ENCODE measurements at places on chromosomes 7 and 10.

- DNase-seq: no peak
Observed at GRCh38 chr10:16304311-16304710, 132.5 kb upstream of the PTER start.

DNA sequence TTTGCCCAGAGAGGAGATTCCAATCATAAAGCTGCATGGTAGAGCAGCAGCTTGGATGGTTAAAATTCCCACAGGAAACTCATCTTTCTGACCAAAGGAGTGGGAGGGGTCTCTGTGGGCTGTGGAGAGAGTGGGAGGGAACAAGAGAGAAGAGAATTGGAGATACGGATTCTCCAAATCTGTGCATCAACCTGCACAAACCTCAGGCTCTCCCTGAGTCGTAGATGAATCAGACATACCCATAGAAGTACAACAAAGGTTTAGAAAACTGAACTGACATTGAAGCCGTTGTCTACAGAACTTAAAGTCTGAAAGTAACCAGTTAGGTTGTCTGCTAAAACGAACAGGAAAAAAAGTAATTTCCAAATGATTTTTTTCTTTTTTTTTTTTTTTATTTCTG is 41.9 kb downstream of the CYCS start:
- DNase-seq: no peak

DNA sequence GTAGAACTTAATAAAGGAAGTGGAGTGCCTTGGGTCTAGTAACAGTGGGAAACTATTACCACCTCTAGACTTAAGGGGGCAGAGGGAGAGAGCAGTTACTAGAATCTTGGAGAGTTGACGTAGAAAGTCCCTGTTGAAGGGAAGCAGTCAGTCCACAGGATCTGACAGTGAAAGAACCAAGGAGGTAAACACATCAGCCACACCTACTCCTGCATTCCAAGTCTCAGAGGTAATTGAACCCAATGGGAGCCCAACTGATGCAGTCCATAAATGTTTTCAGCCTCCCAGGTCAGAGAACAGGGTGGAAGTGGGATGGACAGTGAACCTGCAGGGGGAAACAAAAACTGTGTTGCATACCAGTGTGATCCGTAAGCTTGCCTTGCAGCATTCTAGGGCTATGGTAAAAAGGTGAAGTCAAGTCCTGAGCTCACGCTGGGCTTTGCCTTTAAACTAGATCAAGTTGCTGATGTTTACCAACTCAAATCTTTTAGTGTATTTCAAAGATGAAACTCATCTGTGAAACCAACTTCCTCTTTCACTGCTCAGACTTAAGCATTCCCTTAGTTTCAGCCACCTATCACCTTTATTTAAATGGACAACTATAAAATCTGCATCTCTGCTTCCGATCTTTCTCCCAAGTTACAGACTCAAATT is 57.2 kb downstream of the SLC16A12 start:
- DNase-seq: no peak

GRCh38 chr7:15643000-15643705 is 43.3 kb downstream of the MEOX2 start:
- no peak for DNase-seq

DNA sequence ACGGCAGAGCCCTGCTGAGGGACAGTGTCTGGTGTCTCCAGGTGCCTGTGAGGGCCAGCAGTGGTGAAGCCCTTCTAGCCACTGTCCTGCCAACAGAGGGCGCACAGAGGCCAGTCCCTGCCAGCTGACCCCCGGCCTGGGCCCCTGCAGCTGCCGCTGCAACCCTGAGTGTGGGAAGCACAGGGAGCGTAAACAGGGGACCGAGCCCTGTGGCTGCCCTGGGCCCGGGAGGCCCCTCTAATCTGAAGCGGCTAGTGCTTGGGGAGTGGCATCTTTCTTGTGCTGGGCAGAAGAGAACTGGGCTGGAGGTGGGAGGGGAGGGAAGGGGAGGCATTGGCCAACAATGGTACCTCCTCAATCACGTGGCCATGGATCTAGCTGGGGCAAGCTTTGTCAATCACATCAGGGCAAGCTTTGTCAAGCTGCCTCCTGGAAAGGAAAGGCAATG is 34.6 kb downstream of the TRIM8 start:
- DNase-seq: no peak

GRCh38 chr7:29109899-29110298 is 36.4 kb downstream of the CPVL start:
- no peak for DNase-seq

DNA sequence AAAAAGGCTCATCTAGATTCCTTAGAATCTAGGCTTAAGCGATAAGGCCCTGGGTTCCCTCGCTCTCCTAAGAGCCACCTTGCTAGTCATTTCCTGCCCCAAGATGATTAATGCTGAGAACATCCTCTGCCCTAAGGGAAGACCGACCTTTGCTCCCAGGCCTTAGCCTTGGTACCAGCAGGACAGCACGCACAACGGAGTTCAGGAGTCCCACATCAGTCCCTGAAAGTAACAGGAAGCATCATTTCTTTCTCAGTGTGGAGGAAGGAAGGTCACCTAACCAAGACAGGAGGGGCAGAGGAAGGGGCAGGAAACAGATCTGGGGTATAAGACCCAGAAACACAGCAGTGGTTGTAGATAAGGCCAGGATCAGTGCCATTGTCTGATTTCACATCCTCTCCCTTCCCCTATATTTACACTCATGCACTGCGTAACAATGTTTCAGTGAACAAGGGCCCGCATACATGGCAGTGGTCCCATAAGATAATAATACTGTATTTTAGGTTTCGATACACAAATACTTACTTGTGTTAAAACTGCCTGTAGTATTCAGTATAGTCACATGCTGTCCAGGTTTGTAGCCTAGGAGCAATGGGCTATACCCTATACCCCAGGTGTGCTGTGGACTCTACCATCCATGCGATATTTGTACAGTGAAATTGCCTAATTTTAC is 8.1 kb upstream of the FAM107B start:
- no peak for DNase-seq

GRCh38 chr7:113137241-113137640 is 18.9 kb upstream of the SMIM30 start:
- no peak for DNase-seq
